Activated CD8-positive, alpha-beta memory T cell treated with anti-CD3 and anti-CD28 coated beads, Interleukin-2, amount 50 U/mL, for 48 hours (primary cell): ENCODE measurements at places on chromosomes 16 and 17.

DNA sequence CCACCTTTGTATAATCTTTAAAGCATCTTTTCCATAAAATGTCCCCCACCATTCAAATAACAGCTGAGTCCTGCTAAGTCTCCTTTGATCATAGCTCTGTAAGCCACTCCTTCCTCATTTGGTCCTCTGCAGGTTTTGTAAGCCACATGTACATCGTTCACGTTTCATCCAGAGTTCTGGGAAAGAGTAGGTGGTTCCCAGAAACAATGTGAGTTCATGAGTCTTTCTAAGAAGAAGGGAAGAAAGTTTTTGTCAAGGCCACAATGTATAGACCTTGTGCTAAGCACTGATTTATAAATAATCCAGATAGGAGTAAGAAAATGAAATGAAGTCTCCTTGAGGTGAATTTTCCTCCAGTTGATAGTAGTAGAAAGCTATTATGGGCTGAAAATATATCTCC, 8.7 kb upstream of the ANKS4B start:
- DNase-seq: no peak

DNA sequence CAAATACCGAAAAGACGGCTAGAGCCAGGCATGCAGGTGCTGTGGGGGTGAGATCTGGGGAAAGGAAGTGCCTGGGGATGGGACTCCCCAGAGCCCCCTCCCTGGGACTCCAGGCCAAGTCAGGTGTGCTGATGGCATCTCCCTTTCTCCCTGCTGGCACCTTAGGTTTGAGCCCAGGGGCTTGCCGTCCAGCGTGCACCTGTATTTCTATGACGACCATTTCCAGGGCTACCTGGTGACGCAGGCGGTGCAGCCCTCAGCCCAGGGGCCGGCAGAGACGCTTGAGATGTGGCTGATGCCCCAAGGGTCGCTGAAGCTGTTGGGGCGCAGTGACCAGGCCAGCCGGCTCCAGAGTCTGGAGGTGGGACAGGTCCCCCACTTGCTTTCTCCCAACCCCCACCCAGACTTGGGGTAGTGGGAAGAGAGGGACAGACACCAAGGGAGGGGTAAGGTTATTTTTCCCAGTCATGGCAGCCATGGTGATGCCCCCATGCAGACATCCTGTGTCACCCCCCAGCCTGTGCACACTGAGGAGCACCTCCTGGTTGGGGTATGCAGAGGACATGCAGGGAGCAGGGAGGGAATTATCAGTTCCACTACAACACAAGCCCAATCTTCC, 11.1 kb downstream of the XYLT2 start:
- peak; percentile 39 for DNase-seq

DNA sequence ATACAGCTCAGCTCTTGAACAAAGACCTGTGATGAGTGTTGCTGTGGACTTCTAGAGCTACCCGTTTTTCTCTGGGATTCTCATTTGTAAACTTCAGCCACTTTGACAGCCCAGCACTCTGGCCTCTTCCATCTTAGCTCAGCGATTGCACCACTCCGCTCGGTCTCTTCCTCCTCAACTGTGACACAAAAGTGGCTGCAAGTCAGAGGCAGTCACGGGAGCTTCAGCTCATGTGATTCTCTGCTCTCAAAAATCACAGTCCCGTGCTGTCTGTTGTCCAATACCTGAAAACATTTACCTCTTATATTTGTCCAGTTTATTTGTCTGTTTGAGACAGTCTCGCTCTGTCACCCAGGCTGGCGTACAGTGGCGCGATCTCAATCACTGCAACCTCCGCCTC, 75.7 kb upstream of the DNAH17 start:
- no peak for DNase-seq

DNA sequence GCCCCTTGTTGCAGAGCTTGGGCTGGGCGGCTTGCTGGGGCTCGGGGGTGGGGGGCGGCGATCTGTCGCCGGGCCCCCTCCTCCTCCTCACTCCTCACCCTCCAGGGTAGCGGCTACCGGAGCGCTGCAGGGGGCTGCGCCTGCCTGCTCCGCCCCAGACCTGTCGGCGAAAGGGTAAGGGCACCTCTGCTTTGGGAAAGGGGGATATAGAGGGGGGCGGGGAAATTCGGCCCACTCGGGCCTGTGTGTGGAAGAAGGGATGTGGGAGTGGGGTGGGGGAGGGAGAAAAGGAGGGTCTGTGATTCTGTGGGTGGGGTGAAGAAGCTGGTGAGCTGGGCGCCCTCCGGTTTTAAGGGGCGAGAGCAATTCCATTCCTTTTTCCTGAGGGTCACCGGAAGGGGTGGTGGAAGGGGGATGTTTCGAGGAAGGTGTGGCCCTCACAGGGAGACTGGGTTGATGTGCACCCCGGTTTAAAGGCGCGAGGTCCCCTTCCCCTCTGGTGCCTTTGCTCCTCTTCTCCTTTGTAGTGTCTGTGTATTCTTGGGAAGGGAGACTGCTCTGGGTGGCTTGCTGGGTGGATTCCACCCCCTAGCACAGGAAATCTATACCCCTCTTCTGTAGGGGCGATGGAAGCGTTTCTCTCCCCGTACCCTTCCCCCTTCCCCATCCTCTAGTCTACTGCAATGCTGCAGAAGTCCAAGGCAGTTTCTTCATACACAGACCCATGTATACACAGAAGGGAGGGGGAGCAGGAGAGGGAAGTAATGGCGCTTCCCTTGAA, 878 bp downstream of the TAOK1 start:
- peak; percentile 64 for DNase-seq

- no peak for DNase-seq
Measured at GRCh38 chr16:82136956-82137821, 32.8 kb downstream of the MPHOSPH6 start.

DNA sequence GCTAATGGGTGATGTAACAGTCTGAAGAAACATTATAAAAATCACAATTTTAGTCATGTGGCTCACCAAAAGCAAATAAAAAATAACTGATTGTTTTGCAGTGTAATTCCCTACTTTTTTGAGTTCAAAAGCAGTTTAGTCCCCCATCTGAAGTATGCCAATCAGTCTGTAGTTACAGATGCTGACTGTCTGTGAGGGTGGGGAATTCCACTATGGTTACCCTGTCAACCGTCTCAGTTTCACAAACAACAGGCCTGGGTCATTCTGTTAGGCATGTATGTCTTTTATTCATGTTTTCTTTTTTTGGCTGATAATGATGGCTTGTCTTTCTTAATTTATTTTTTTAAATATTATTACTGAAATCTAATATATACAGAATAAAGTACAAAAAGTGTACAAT, 69.3 kb downstream of the STXBP4 start:
- no peak for DNase-seq

DNA sequence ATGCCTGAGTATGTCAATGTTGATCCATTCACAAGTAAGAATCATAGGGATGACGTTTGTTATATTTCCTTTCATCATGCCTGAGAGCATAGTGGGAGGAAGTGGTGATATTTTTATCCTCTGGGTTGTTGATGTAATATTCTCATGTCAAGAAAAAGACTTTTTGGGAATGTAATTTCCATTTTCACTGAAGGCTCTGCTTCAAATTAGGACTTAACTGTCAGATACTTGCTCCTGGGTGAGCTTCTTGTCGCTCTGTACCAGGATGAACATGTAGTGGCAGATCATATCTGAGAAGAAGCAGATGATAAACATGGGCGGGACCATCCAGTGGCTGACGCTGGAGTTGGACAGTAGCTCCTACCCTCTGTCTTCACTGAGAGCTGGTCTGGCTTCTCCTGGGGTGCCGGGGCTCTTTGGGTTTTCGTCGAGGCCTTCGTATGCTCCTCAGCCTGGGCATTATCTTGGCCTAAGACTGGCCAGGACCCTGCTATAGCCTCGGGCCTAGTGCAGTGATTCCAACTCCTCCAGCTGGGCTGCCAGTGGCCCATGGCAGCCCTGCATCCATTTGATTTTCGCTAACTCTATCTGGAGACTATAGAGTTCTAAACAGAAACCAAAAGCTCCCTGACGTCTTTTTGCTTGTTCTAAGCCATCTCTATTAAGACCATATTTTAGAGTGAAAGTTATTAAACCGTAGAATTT, 19.7 kb downstream of the CYB5B start:
- DNase-seq: no peak

DNA sequence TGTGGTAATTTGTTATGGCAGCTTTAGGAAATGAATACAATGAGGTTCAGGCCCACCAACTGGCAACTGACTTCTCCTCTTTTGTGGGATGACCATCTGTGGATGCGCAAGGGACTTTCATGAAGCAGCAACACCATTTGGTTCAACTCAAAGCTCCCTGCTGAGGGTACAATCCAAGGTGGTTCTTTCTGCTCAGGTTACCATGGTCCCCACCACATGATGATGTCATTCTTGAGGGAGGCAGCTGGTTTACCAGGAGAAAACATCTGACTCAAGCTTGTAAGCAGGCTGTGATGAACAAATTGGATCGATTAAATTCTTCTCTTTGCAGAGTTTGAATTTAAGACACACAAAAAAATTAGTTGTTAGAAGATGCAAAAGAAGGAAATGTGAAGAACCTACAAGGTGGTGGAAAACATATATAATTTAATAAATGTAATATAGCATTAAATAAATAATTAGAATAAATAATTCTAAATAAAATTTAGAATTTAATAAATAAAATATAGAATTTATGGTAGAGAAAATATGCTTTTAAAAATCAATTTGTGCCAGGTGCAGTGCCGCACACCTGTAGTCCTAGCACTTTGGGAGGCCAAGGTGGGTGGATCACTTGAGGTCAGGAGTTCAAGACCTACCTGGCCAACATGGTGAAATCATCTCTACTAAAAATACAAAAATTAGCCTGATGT, 67.6 kb upstream of the ANKFN1 start:
- DNase-seq: no peak

DNA sequence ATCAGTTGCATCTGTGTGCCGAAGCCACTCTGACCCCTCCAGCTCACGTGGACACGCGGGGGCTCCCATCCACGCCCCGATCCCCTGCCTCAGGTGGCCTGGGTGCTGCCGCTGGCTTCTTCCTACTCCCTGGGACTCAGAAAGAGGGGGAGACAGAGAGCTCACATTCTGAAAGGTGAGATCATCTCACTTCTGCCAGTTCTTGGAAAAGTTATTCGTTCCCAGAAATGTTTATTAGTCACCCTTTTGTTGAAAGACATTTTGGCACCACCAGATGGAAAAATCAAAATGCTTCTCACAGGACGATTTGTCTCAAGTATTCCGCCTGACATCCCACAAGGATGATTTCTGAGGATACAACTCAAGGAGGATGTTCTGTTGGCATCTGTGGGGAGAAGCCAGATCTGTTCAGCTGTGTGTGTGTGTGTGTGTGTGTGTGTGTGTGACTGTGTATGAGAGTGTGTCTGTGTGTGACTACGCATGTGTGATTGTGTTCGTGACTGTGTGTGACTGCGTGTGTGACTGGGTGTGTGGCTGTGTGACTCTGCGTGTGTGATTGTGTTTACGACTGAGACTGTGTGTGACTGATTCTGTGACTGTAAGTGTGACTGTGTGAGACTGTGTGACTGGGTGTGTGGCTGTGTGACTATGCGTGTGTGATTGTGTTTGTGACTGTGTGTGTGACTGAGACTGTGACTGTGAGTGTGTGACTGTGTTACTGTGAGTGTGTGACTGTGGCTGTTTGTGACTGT, 207.3 kb downstream of the NTN1 start:
- no peak for DNase-seq

- no peak for DNase-seq
Measured at GRCh38 chr16:84103678-84104077, 13.1 kb downstream of the MBTPS1 start.

DNA sequence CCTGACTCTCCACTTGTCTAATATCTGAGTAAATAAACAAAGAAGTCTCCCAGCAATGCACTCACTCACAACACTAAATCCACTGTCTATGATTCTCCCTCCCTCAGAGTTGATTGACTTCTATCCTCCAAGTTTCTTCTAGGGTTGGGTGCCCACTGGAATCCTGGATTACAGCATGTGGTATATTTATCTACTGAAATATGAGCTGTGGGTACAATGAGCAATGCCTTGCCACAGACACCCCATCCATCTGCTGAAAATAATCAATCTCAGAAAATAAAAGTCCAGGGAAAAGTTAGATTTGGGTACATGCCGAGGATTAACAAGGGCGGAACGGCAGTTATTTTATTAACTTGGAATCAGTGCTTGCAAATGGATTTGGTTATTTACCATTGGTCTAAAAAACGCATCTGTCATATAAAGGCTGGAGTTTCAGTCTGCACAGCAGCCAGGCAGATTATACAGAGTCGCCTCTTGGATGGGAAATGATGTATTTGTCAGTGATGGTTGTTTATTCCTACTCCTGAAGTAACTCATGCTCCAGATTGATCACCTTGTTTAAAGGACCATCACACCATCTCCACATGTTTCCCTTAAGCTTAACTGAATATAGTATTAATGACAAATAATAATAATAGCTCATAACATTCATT, 193.9 kb upstream of the SOX9 start:
- no peak for DNase-seq

DNA sequence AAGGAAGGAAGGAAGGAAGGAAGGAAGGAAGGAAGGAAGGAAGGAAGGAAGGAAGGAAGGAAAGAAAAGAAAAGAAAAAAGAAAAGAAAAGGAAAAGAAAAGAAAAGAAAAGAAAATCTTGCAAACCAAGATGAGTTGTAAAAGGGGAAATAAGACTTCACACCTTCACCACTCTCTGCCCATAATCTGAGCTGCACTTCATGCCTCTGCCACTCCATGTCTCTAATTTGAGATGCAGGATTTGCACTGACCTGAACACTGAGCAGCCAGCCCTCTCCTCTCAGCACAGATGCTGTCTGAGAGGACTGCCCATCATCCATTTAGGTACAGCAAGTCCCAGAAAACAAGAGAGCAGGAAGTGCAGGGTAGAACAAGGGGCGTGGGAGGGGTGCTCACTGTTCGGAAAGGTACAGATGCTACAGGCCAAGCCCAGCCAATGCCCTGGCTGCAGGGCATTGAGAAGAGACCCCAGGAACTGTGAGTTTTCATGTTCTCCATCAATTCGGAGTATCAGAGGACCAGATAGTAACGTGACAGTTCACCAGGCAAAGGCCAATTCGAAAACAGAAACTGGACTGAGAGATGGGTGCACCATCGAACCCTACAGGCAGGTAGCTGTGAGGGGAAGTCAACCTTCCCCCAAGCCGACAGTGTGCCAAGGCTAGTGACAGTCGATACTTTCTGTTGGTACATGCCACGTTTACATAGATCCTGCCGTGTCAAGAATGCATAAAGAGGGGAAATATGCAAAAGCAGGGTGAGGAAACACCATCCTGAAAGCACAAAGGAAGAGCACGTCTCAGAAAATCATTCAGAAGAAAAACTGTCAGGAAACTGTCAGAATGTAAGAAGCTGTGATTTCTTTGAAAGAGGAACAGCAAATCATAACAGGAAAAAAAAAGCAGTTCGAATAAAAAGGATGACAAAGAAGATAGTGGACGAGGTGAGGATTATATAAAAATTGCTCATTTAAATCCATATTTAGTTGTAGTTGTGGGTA, 142.0 kb upstream of the RCVRN start:
- no peak for DNase-seq

DNA sequence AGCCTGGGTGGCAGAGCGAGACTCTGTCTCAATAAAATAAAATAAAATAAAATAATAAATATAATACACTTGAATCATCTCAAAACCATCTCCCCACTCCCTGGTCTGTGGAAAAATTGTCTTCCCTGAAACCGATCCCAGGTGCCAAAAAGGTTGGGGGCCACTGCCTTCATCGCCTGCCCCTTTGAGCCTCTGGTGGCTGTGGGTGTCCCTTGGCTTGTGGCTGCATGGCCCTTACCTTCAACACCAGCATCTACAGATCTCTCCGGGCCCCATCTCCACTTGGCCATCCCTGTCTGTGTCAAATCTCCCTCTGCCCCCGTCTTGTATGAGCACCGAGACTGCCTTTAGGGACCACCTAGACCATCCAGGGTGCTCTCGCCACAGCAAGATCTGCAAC, 177.3 kb downstream of the SEC14L1 start:
- no peak for DNase-seq
